ENCODE measurements at places on chromosomes 6 and 20. TPM values are rescaled to one million over a fixed set of nuclear protein-coding genes. Genes with fewer than 3 reads are reported as not detected.

GRCh38 chr6:17156112-17156921, 54.5 kb downstream of the STMND1 start:
- DNase-seq: no peak

DNA sequence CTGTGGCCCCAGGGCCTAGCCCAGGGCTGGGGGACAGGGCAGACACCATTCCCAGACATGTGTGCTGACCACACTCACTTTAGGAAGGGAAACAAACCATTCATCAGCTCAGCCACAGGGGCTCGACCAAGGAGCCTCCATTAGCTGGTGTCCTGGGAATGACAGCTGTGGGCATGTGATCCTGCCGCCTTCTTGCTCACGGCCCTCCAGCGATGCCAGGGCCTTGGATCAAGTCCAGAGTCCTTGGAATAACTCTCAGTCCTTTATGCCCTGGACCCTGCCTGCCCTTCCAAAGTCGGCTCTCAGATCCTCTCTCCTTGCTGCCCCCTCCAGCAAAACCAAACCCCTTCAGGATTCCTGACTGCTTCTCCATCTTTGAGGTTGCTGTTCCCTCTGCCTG, 165.0 kb upstream of the RNF24 start:
- DNase-seq: no peak

- no peak for DNase-seq
These were observed 8.5 kb downstream of the CD164 start for GRCh38 chr6:109373762-109374161.

DNA sequence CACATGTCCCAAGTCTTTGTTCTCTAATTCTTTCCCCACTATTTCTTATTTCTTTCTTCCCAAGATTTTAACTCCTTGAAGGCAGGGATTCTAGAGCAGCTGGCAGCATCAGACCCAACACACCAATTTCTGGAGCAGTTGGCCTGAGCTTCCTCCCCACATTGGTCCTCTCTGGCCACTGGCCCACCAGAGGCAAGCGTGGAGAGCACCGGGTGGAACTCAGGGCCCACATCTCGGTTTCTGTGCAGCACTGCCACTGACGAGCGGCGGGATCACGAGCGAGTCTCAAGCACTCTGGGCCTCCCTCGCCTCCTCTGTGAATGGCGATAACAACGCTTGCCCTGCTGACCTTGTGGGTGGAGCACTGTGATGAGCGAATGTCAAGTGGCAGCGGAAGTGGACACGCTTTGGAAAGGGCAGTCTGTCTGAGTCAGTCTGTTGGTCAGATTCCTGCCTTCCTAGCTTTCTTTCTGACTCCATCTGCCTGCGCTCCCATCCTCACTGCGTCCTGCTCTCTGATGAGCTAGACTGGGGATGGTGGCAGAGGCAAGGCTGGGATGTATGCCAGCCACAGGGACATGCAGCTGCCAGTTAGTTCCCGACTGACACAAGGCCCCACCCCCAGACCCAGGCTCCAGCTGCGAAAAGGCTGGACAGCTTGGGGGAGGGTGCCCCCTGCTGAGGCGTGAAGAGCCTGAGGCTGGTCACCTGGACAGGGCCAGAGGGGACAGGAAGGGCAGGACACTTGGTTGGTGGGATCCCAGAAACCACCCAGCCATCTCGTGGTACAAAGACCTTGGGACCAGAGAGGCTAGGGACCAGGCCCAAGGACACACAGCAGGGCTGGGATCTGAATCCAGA, 4.5 kb upstream of the SPDEF start:
- DNase-seq: no peak

- peak; percentile 24 for DNase-seq
These were observed 987 bp upstream of the QKI start for GRCh38 chr6:163413345-163414116.

- DNase-seq: no peak
These were observed 224.7 kb downstream of the PTPRK start for GRCh38 chr6:128295670-128296069.

- DNase-seq: no peak
These were observed 60.9 kb downstream of the TFAP2C start for GRCh38 chr20:56689852-56690485.

DNA sequence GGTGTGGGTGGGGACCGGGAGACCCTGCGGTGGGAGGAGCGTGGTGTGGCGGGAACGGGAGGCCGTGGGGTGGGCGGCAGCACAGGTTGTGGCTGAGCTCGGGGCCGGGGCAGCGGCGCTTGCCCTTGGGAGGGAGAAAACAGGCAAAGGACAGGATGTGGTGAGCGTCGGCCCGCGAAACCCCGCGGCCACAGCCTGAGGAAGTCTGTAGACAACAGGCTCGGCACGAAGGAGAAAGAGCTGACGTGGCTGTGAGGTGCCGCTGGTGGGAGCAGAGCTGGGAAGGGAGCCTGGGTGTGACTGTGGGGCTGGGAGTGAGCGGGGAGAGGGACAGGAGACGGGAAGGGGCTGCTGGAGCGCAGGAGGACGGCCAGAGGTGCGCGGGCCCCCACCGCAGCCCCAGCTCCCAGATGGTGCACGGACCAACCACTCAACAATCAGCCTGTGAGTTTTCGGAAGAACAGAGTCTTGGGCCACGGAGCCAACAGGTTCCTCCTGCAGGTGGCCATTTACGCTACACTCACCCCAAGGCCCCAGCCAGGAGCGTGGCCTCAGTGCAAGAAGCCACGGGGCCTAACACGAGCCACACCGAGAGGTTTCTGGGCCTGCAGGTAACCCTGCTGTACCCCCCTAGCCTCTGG, 202.8 kb downstream of the DLL1 start:
- DNase-seq: no peak

DNA sequence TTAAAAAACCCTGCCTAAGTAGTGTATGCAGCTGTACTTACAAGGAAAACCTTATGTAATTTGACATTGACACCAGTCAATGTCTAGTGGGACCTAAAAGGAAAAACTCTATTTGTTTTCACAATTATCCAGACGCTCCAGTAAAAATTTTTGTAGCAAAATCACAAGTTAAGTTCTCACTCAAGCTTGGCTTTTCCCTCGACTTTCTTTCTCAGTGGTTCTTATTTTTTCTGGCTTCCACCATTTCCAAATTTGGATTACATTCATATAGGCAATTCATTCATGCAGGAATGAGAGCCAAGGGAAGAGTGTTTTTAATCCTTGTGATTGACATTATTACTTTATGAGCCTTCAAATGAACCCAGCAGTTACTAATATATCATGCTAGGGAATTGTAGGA, 66.0 kb upstream of the ADGRG6 start:
- DNase-seq: no peak

DNA sequence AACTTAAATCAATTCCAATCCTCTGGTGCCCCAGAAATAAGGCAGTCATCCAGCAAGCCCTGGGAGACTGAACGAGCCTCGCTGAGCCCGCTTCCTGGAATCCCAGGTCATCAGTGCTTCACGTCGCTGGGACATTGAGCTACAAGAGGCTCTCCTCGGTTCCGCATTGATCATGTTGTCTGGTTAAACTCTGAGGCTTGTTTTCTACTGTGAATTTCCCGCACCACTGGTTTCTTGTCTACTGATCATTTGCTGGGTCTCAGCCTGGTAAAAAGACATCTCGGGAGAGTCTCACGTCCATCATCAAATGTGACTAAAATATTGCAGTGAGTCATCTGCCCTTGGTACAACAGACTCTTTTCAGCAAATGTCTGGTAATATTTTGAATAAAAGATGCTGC, 569.2 kb downstream of the QKI start:
- no peak for DNase-seq

- no peak for DNase-seq
These were observed 99.8 kb downstream of the OPRM1 start for GRCh38 chr6:154138793-154139192.

DNA sequence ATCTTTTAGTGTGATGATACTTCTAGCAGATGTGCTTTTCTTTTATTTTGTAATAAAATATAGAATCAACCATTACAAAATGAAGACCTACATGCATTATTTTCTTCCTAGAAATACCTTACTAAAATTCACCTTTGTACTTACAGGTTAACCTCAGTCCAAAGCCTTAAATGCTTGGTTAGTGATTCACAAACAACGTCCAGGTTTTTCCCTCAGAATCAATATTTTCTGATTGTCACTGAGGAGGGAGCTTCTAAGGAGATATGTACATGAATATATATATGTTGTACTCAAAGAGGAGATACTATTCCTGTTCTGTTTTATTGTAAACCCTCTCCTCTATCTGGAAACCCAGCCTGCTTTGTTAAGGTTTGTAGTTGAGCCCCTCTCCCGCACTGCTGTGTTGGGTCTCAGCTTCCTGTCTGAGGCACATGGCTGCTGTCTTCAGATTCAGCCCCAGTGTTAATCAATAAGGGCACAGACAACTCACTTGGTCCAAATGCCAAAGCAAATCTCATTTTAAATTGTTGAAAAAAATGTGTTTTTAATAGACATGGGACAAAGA, 33.9 kb upstream of the HS3ST5 start:
- no peak for DNase-seq

DNA sequence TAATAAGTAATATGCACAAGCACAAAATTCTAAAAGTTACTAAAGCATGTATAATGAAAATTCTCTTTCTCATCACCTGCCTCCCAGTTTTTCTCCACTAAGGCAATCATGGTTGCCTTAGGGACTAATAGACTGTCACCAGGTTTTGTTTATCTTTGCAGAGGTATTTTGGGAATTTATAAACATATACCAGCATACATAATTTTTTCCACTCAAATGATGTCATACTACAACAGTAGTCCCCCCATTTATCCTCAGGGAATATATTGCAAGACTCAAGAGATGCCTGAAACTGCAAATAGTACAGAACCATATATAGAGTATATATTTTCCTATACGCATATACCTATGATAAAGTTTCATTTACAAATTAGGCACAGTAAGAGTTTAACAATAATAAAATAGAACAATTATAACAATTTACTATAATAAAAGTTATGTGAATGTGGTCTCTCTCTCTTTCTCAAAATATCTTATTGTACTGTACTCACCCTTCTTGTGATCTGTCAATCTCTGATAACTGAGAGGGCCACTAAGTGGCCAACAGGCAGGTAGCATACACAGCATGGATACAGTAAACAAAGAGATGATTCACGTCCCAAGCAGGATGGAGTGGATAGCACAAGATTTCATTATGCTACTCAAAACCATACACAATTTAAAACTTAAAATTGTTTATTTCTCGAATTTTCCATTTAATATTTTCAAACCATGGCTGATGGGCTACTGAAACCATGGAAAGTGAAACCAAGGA, 19.7 kb downstream of the RBL1 start:
- no peak for DNase-seq

TRIM38 gene
- 8.4 TPM for total RNA-seq

OR2B6 gene
- not detected for total RNA-seq

HSF2 gene
- 14.8 TPM for total RNA-seq

DNA sequence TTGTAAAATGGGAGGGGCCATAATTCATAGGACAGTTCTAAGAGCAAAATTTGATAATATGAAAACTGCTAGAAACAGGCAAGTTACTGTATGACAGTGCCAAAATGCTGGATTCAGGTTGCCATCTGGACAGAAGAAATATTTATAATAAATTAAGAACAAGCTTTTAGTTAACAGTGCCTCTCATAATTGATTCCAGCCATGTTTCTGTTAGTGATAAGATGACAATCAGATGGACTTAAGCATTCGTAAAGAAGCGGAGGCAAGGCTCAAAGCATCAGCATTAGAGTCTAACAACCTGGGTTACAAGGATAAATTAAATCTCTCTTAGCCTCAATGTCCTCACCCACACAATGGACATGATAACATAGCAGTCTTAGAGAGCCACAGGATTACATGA, 61.0 kb downstream of the SESN1 start:
- no peak for DNase-seq

SGK2 gene
- total RNA-seq: 0.68 TPM

GRCh38 chr20:61762167-61762710, 303.4 kb downstream of the TAF4 start:
- no peak for DNase-seq

- DNase-seq: no peak
These were observed 4.6 kb upstream of the DDX27 start for GRCh38 chr20:49214571-49214970.

EBF4 gene
- 10.4 TPM for total RNA-seq

DNA sequence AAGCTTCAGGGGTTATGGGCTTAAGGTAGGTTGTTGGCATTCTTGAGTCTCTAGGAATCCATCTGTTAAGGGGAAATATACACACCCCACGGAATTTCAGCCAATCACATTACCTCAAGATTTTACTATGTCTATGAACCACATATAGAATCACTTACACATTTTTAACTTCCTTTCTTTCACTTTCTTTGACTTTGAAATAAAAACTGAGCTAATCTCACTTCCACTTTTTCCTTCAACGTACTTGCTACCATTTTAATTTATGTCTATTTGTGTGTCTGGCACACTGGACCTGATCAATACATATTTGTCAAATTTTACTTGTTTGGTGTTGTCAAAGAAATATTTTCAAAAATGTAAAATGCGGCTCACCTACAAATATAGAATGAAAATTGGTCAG, 545.4 kb upstream of the JAG1 start:
- no peak for DNase-seq

PPP1R16B gene
- total RNA-seq: 6.7 TPM

DNA sequence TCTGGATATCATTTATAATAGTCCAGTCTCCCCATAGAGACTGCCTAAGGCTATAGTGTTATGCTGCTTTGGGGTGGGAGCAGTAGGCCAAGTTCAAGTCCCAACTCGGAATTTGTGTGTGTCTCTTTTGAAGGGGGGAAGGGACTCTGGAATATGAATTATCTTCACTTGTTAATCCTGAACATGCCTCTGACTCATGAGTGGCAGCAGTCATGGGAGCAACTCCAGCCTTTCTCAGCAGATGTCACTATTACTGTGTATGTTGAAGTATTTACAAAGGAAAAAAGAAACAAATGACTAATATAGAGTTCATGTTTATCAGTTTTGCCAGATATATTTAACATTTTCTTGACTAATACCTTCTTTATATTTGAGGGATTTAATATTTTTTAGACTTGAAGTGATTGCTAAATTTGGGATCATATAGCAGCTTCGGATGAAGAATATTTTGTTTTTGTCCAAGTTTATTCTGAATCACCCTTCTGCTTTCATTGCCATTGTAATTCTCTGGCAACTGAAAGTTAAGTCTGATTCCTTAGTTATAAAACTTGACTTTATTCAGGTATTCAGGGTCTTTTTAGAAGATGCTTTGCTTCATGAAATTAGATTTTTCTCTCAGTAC, 23.4 kb downstream of the FAM217A start:
- no peak for DNase-seq

FNDC11 gene
- total RNA-seq: not detected

Data from esophagus squamous epithelium (tissue), 5 donors.